ENCODE measurements at places on chromosomes 6 and 20.
A peak's percentile ranks its signal among the peaks of the same experiment; 100 is the strongest.

DNA sequence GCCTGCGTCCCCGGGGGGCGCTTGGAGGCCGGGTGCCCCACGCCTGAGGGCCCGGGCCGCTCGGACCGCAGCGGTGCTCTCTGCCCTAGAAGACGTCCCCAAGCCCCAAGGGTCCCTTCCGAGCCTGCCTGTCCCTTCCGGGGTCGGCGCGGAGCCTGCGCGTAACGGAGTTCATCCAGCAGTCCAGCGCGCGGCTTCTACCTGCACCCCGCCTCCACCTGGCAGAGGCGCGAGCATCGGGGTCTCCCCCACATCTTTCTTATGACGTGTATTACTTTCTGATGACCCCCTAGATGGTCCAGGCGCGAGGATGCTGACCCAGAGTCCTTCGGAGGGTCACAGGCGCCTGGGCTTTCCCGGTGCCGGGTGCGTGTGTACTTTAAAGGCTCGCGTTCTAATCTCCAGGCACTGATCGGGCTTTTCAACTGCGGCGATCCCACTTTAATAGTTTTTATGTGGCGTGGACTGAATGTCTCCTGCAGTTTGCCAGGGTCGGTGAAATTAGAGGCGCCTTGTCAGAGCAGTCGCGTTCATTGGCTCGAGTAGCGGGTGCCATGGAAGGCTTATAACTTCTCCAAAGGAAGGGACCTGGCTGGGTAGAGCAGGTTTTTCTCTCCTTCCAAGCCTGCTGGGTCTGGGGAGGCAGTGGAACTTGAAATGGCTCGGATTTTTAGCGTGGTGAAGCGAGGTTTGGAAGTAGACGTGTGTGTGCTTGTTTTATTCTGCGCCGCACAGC, 912 bp downstream of the EYA4 start:
- DNase-seq: peak; percentile 52

DNA sequence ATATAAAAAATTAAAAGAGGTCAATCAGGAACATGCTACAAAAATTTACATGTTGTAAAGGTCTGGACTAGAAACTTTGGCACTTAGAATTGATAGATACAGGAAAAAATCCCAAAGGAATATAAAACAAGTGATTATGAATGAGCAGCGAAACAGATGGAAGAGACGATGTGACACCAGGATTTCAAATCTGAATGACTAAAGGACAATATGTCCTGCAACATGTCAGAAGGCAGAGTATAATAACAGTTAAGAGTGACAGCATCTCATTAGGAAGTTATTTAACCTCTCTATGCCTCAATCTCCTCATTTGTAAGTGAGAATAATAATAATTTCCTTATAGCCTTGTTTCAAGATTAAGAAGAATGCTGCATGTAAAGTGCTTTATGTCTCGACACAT, 50.3 kb downstream of the FRK start:
- DNase-seq: no peak

GRCh38 chr6:116928677-116929076, 51.6 kb downstream of the RFX6 start:
- no peak for DNase-seq

DNA sequence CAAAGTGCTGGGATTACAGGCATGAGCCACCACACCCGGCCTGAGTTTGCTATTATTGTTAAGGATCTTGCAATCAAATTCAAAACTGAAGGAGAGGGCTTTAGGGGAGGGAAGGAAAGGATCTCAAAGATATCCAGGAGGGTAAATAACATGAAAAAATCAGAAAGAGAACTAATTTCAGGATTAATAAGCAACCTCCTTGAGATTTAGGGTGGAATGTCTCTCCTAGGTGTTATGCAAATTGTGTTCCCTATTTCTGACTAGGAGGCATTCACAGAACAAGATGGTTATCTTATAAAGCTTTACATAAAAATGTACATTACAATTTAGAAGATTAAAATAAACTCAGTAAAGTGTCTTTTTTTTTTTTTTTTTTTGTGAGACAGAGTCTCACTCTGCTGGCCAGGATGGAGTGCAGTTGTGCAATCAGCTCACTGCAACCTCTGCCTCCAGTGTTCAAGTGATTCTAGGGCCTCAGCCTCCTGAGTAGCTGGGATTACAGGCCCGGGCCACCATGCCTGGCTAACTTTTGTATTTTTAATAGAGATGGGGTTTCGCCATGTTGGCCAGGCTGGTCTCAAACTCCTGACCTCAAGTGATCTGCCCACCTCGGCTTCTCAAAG, 92.0 kb upstream of the BEND3 start:
- no peak for DNase-seq

GRCh38 chr6:48835421-48835958, 627.6 kb downstream of the MMUT start:
- DNase-seq: peak; percentile 56

GRCh38 chr6:166707045-166707444, 80.0 kb upstream of the RPS6KA2 start:
- DNase-seq: peak; percentile 20

DNA sequence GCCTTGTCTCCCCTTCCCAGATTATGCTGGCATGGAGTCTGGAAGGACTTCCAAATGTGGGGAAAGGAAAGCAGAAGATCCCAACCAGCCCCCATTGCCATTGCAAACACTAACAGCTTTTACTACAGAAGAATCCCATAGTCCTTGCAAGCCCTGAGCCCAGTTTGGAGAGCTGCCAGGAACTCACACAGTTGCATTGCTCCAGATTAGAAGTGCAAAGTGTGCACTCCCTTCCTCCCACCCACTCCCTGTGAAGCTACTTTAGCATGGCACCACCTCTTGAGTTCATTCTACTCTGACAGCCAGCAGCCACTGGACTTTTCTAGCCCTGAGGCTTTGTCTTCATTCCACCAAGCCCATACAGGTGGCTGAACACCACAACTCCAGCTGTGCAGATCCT, 67.6 kb downstream of the SLC22A2 start:
- DNase-seq: no peak

DNA sequence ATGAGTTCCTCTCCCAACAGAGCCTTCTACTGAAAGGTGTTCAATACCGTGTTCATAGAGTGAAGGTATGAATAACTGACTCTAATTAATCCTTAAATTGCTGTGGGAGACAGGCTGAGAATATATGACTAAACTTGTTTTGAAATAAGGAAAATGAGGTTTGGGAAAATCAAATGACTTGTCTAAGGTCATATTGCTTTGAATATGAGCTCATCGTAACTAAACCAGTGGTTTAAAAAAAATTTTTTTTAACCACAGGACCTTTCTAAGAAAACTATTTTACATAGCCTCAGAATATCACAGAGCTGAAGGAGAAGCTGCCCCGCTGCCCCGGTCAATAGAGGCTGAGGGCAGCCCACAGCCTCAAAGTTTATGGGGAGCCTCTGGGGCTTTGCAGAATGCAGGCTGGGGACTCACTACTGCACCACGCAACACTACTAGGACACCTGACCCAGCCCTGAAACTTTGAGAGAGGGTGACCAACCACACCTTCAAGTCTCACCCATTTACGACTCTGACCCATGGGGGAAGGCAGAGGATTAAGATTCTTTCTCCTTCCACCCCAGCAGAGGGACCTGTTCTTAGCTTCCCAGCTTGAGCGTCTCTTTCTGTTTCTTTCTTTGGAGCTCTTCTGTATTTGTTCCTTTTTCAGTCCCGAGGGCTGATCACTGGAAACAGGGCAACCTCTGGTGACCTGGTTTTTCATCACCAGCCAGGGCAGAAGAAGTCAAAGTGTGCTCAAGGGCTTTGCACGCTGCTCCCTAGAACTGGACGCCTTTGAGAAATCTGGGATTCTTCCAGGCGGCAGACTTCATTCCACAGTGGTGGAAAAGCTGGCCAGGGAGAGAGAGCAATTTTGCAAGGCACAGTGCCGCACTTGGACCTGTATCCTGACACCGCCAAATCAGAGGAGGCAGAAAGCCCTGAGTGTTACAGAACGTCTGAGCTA, 220.2 kb downstream of the ATXN1 start:
- no peak for DNase-seq

GRCh38 chr6:89045011-89045387, 35.6 kb upstream of the PNRC1 start:
- DNase-seq: no peak

DNA sequence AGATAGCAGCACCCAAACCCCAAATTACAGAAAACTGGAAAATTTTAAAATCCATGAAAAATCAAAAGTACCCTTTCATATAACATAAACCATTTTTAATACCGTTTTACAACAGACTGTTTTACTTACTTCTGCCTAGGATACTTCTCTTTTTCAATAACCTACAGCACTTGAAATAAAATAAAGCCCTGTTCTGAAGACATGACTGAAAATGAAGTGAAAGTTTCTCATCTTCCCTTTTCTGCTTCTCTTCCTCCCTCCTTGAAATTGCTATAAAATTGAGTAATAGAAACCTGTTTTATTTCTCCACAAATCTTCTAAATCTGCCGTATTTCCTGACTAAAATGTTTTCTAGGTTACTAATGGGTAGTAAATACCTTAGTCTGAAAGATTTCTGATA, 20.3 kb downstream of the MMS22L start:
- no peak for DNase-seq

GRCh38 chr20:47456952-47457724, 44.5 kb upstream of the NCOA3 start:
- peak; percentile 82 for DNase-seq

DNA sequence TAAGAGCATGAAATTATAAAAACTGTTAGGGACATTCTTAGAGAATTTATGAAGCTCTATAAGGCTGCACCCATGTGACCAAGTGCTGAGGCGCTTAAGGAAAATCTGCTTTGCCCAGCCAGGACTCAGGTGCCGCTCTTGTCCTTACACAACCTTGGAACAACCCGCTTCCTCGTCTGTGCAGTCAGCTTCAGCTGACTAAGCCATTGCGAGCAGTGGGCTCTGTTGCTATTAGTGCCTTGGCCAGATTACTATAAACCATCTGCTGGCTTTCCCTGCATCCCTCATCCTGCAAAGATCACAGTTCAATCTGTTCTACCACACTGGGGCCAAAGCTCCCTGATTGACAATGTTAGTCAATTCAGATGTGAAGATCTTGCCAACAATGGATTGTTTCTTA, 89.1 kb upstream of the E2F3 start:
- no peak for DNase-seq

GRCh38 chr20:53883098-53883911, 187.1 kb downstream of the BCAS1 start:
- DNase-seq: peak; percentile 86

- DNase-seq: no peak
These were observed 42.2 kb downstream of the VSTM2L start for GRCh38 chr20:37945091-37945547.

DNA sequence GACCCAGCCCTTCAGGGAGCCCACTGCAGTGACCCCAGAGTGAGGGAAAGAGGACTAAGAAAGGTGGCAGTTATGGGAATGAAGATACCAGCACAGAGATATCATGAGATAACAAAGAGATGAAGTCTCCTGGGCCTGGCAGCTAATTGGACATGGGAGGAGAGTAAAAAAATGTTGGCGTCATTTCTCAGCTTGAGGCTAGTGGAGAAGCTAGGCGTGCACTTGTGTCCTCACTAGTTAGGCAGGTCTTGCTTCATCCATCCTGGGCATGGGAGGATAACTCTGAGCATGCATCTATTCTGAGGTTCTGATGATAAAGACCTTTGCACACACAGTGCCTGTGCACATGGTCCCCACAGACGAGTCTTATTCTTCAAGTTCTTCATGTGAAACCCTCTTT, 4.1 kb upstream of the GFOD1 start:
- DNase-seq: no peak

GRCh38 chr6:137904822-137905617, 38.0 kb downstream of the TNFAIP3 start:
- peak; percentile 86 for DNase-seq

DNA sequence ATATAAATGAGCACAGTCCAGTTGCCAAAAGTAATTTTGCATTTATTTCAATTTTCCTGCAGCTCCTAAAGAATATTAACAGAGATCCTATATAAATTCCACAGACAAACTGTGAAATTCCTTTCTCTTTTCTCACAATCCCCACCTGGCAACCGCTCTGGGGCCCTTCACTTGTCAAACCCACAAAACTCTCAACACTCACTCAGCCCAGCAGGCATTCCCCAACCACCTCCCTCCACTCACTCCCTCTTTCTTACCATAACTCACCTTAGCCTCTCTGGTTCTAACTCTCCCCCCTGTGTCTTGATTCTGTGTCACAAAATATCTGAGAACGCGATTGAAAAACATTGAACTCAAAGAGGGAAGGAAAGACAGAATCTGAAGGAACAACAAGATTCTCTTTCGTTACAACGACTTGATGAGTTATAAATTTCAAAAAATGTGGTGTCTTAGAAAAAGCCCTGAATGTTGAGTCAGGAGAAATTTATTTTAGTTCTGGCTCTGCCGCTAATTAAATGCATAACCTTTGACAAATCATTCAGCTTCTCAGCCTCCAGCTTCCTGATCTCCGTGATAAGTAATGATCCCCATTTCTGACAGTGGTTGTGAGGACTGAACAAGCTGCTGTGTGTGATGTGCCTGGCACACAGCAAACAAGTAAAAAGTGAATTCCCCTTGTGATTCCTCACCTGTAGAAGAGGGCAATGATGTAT, 87.9 kb downstream of the UNC5CL start:
- no peak for DNase-seq

- DNase-seq: no peak
These were observed 66.7 kb upstream of the DEFB112 start for GRCh38 chr6:50116390-50116789.

- no peak for DNase-seq
These were observed 291.9 kb upstream of the SGK1 start for GRCh38 chr6:134609716-134610261.

DNA sequence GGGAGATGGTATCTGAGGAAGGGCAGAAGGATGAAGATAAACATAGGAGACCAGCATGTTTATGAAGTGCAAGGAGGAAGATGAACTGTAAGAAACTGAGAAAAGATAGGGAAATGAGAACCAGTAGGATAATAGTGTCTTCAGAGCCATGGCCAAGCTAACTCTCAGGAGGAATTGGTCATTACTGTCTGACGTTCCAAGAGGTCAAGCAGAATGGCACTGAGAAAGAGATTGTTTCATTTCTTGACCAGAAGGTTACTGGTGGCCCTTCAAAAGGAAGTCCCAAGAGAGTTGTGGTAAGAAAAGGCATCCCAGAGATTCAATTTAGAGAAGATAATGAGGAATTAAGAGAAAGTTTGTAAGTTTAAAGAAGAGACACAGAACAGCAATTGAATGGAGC, 47.5 kb downstream of the EYA4 start:
- DNase-seq: no peak

GRCh38 chr20:7702141-7702540, 238.1 kb downstream of the HAO1 start:
- peak; percentile 55 for DNase-seq

GRCh38 chr20:9235518-9235917, 166.6 kb downstream of the PLCB4 start:
- DNase-seq: peak; percentile 91

- DNase-seq: peak; percentile 72
These were observed 79.8 kb upstream of the EEF1E1 start for GRCh38 chr6:8181951-8182845.
